ENCODE measurements at places on chromosomes 6 and 20.

- no peak for DNase-seq
These were observed 118.1 kb upstream of the ENPP5 start for GRCh38 chr6:46288835-46289234.

GRCh38 chr6:109815054-109815453 lies 124.0 kb downstream of the FIG4 start:
- DNase-seq = no peak

DNA sequence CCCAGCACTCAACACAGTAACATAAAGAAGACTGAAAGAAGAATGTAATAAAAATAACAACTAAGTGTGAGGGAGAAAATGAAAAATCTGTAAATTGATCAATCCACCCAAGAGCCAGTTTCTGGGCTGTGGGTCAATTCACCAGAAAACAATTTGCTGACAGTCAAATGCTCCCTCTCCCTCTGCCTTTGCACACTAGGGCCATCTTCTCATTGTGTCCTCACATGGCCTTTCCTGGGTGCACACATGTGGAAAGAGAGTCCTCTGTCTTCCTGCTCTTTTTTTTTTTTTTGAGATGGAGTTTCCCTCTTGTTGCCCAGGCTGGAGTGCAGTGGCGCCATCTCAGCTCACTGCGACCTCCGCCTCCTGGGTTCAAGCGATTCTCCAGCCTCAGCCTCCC lies 53.9 kb upstream of the PRND start:
- no peak for DNase-seq

- DNase-seq = no peak
These were observed 378 bp upstream of the LAMA2 start for GRCh38 chr6:128882560-128882959.

GRCh38 chr6:129402244-129402643 lies 307.7 kb downstream of the ARHGAP18 start:
- DNase-seq = no peak

- DNase-seq = no peak
These were observed 38.9 kb upstream of the FILIP1 start for GRCh38 chr6:75532521-75532920.

- peak; percentile 70 for DNase-seq
These were observed 44.8 kb downstream of the STK4 start for GRCh38 chr20:45011108-45011526.

DNA sequence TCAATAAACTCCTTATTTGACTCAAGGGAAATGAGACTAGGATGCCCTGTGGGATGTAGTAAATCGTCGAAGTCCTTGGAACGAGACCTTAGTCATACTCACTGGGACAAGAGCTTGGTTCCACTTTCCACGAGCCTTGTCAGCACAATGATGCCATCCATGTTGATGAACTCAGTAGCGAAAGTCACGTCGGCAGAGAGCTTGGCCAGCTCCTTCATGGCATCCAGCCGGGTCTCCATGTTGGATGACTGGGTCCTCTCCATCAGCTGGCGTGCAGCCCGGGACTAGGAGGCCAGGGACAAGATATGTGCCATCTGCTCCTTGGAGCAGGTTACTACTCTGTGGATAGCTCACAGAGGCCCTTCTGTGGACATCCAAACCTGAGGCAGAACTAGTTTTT lies 17.5 kb downstream of the ELMO2 start:
- no peak for DNase-seq

GRCh38 chr20:5779071-5779900 lies 29.1 kb downstream of the SHLD1 start:
- no peak for DNase-seq

DNA sequence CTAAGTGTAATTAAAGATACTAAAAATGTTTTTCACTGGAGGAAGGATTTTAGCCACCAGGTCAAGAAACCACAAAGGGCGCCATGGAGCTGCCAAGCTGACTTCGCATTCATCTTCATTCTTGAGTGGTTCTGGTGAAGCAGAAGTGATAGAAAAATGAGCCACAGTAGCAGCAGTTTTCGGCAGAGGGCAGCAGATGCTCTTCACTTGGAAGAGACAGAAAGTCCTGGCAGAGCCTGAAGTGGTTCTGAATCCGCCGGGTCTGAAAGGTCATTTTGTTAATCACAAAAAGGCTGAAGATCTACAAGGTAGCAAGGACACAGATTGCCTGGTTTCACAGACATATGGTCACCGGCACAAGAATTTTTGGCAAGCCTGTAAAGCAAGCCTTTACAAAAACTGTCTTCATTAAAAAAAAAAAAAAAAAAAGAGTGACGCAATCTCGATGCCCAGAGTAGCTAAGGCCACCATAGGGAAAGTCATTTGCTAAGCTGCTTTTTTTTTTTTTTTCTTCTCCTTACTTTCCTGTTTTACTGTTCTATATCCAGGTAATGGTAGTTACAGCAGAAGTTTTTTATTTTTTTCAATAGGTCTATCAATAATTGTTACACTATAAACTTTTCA lies 345.1 kb upstream of the AGPAT4 start:
- peak; percentile 80 for DNase-seq

DNA sequence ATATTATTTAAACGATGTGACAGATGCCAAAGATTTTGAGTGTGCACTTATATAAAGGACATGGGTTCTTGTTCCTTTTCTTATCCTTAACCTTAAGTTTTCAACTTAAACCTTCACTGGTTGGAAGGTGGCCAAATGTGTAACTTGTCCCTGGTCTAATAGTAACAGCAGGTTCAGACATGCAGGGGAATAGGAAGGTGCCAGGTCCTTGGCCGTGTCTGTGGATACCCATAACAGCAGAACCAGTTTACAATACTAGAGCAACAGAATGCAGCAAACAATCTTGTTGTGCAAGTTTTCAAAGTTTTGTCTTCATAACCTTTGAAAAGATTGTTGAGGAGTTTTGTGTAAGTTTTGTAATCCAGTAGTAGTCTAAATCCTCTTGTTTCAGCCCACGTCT lies 4.4 kb downstream of the MYB start:
- peak; percentile 88 for DNase-seq

DNA sequence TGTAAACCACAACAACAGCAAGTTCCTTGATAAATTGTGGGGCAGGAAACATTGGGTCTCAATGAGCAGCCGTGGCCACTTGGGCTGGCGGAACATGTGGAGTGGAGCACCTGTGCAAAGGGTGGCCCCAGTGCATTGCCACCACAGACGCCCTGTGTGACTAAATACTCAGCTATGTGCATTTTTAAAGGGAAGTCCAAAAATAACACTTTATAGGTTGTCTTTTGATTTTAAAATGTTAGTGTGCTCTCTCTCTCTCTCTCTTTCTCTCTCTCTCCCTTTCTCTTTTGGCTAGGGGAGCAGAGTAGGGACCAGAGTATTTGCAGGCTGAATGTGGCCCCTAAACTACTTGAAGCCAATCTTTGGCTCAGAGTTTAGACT lies 236.3 kb downstream of the BCAS1 start:
- DNase-seq = no peak

DNA sequence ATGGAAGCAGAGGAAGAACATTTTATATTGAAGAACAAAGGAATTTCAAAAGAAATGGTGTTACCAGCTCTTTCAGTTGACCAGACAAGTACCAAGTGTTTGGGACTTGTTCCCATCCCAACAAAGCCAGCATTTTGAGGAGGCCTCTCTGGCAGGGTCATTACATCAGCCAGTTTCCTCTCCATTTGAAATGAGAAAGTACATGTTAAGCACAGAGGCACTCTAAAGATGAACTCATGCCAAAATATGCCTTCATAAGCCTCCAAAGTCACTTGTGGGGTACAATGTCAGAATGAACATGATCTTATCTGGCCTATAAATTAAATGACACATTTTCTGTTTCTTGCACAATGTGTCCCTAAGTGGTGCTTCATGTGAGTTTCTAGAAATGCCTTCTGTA lies 223.9 kb downstream of the PRL start:
- DNase-seq = no peak

DNA sequence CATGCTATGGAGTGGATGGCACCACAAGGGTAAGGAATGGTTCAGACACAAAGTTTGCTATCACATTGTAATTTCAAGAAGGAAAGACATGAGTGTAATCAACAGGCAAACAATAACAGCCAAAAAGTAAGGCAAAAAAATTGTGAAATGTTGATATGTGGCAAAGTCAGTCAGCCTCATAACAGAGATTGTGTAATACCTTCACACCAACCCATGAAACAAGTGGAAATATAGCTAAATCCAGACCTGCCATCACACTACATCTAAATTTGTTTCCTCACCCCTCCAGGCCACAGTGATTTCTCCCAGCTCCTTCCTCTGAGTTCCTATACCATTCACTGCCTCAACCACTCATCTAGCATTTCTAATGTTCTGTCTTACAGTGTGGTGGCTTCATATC lies 37.3 kb downstream of the SIM1 start:
- DNase-seq = no peak

GRCh38 chr20:13953227-13953626 lies 37.2 kb downstream of the SEL1L2 start:
- no peak for DNase-seq

GRCh38 chr20:53284256-53284655 lies 309.4 kb downstream of the ZNF217 start:
- DNase-seq = no peak

GRCh38 chr6:43570876-43571441 lies 4.9 kb downstream of the XPO5 start:
- DNase-seq = no peak

DNA sequence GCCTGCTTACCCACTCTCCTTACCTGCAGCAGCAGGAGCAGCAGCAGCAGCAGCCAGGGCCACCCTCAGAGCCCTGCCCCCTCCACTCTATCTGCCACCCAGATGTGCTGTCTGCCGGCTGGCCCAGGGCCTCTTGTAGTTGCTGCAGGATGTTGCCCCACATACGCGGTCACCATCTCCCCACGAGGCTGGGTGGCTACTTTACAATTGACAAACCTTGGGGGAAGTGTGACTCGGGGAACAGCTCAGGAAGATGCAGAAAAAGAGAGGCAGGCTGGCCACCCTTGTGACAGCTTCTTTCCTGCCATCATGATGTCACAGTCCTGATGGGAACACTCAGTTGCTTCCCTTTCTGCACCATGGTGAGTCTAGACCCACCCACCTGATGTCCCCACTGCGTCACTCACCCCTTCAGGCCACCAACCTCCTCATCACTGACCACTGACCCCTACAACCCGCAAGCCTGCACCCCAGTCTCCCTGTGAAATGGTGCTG lies 14.5 kb downstream of the TREM1 start:
- no peak for DNase-seq

- no peak for DNase-seq
These were observed 65.0 kb downstream of the PSMG4 start for GRCh38 chr6:3323696-3324261.

DNA sequence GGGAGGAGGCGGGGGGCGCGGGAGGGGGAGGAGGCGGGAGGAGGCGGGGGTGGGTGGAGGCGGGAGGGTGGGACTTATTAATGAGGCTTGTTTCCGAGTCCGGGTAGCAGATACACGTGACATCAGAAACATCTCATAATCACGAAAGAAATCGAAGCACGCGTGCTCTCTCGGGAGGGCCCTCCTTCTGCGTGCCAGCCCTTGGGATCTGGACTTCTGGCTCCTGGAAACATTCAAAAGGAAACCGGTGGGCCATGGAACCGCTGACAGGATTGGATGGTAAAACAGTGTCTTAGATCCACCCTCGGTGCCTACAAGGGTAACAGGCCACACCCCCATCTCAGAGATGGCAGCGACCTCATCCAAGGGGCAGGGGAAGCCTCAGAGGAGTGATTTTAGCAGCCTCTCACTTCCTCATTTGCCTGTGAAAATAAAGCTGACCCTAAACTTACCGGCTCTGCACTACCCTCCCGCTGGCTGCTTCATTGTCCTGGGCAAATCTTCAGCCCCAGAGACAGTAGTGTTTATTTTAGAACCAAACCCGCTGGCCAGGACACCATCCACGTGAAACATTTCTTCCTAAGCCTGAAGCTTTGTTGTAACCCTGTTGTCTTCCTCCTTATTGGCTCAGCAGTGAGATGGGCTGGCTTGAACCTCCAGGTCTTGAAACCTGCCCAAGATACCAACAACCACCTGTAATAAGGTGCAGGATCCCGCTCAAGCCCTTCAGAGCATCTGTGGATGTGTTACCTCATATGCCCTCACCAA lies 97.5 kb downstream of the PSMG4 start:
- peak; percentile 90 for DNase-seq
